ENCODE measurements at places on chromosomes 6 and 20. TPM values are rescaled to one million over a fixed set of nuclear protein-coding genes. Genes with fewer than 3 reads are reported as not detected.

- H3K4me1 ChIP-seq: no peaks in the 10 kb centered on the region
- H3K27me3 ChIP-seq: no peaks in the 10 kb centered on the region
- H3K36me3 ChIP-seq: no peaks in the 10 kb centered on the region
- H3K27ac ChIP-seq: no peak overlapping the region
Observed at GRCh38 chr6:12823847-12824246, 107.3 kb downstream of the PHACTR1 start.

- no peak overlapping the region for H3K27ac ChIP-seq
- H3K4me3 ChIP-seq: no peak overlapping the region
- H3K36me3 ChIP-seq: no peaks in the 10 kb centered on the region
- H3K4me1 ChIP-seq: no peaks in the 10 kb centered on the region
- no peak for DNase-seq
Observed at GRCh38 chr6:111011360-111012142, 29.7 kb downstream of the RPF2 start.

The PMEPA1 gene
- total RNA-seq: 4.7 TPM

The GSTA1 gene
- 702 TPM for total RNA-seq

The ESF1 gene
- 9.0 TPM for total RNA-seq

GRCh38 chr6:41093729-41094128 lies 21.0 kb downstream of the NFYA start:
- H3K27ac ChIP-seq: no peak overlapping the region
- H3K4me3 ChIP-seq: no peak overlapping the region
- no peaks in the 10 kb centered on the region for H3K36me3 ChIP-seq
- no peak for DNase-seq

Data from Peyer's patch (tissue), 4 donors.